ENCODE measurements at places on chromosomes 6 and 20. TPM values are rescaled to one million over a fixed set of nuclear protein-coding genes. Genes with fewer than 3 reads are reported as not detected.

Gene RCAN2
- 4.5 TPM for polyA plus RNA-seq

Gene PPP1R3G
- 1.4 TPM for polyA plus RNA-seq

Gene TREM1
- polyA plus RNA-seq = 0.17 TPM

Gene OR2H1
- polyA plus RNA-seq = 0.14 TPM

Measured in muscle of leg (tissue), 16 donors.